ENCODE measurements at places on chromosomes 3 and 15.

- no peak for DNase-seq
Measured at GRCh38 chr3:69747511-69748258, 8.4 kb downstream of the MITF start.

DNA sequence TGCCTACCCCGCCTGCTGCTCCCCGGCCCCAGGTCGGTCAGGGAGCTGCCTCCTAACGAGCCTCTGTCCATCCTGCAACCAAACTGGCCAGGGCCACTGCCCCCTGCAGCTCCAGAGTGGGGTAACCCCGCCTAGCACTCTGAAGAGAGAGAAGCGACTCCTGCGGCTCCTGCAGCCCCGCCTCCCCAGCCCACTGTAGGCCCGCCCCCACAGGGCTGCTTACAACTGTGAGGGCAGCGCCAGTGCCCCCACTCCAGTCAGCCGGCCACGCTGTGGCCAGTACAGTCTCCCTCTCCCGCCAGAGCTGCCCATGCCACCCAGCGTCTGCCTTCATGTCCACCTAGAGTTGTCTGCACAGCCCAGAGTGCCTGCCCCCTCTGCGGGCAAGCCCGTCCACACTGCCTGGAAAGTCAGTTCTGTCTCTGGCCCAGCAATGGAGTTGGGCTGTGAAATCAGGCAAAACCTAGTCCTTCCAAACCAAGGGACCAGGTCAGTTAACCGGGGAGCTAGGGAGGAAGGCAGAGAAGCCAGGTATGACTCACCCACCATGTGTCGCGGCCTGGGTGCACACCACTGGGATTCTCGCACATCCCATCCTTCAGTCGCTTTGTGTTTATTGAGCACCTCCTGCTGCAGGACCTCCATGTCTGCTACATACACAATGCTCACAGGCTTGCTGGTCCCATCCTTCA is 2.4 kb downstream of the UCN2 start:
- DNase-seq = peak; percentile 64

DNA sequence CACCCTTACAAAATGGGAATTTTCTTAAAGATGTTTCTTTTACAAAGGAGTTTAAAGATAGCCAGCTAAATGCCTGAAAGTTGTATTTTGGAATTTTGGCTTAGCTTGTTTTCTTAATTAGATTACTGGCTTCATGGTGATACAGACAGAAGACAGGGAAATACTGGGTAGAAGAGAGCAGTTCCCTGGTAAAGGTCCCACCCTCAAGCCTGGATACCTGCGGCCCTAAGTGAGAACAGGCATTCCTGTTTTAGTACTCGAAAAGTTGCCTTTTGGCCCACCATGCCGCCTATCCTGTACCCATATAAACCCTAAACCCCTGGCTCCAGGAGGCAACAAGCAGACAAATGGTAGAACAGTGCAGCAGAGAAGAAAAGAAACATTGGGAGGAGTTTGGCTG is 29.4 kb downstream of the SETMAR start:
- DNase-seq = no peak

DNA sequence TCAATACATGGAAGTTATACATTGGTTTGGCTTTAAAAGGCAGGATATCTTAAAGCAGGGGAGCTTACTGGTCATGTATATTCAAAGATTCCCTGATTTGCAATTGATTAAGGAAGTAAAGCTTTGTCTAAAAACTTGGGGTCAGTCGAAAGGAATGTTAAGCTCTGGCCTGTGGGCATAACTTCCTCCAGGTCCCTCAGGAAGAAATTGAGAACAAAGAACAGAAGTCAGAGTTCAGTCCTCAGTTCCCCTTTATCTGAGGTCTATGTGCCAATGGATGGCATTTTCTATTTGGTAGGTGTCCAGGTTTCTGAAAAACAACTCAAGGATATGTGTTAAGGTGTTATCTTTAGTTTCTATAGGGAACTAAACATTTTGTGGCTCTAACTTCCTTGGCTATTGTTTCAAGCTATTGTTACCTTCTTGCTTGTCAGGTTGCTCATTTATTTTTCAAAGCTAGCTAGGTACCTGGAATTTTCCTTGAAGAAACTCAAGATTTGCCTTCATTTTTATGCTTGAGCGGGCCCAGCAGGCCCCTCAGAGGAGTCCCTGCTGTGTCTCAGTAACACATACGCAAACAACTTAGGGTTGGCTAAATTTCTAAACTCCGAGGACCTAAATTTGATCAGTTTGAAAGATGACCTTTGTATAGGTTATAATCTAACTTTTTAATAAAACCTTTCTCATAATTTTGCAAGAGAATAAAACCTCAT is 135.0 kb upstream of the UBE2E2 start:
- DNase-seq = no peak

GRCh38 chr15:94193906-94194305 is 37.5 kb upstream of the MCTP2 start:
- DNase-seq = no peak

GRCh38 chr3:74273555-74274402 is 340.7 kb downstream of the CNTN3 start:
- DNase-seq = no peak

DNA sequence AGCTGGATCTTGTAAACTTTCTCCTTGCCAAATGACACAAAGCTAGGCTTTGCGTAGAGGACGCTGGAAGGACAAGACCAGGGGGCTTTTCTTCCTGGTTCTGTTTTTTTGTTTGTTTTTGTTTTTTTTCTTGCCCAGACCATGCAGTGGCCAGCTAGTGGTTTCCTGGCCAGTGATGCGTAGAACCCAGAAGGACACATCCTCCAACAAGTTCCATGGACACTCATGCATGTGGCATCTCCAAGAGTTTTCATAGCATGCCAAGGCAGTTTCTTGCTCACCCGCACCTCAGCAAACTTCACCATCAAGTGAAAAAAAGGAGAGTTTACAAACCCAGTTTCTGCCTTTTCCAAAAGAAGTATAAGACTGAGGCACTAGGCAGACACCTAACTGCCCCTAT is 46.1 kb upstream of the TMCO5A start:
- DNase-seq = no peak

DNA sequence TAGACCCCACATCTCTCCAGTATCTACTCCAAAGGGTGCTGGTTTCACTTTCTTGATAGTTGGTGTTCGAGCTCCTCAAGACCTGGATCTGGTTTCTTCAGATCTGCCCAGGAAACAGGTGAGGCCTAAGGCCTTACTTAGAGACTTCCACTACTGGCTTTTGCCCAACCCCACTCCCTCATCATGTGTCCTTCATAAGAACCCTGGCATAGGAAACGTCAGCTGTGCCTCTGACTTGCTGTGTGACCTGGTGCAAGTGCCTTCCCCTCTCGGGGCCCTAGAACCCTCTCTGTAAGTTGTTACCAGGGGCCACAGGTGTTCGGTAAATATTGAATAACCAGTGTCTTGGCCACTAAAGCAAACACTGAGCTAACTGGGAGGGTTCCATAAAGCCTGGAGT is 3.9 kb downstream of the OXTR start:
- DNase-seq = no peak

- DNase-seq = no peak
Measured at GRCh38 chr3:58688574-58688973, 22.0 kb upstream of the FAM3D start.

GRCh38 chr3:36876181-36876936 is 68.5 kb downstream of the TRANK1 start:
- no peak for DNase-seq

- no peak for DNase-seq
Measured at GRCh38 chr3:13014755-13015285, 58.4 kb downstream of the IQSEC1 start.

GRCh38 chr3:190514413-190515153 is 698 bp downstream of the IL1RAP start:
- peak; percentile 31 for DNase-seq

DNA sequence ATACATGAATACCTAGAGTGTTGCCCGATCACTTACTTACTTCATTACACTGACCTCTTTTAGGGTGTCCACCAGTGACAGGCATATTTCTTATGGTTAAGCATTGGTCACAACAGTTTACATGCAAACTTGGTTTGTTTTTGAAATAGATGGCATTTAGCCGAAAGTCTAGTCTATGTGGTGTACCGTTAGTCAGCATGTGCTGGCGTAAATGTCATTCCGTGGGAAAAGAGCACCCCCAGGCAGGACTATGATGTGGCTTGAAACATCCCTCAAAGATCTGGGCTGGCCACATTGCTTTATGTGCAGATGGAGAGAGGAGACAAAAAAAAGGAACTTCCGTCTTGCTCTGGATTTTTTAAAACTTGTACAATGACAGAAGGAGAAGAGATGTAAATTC is 357.0 kb upstream of the ICE2 start:
- no peak for DNase-seq

- DNase-seq = no peak
Measured at GRCh38 chr3:12345584-12346494, 57.0 kb downstream of the PPARG start.

DNA sequence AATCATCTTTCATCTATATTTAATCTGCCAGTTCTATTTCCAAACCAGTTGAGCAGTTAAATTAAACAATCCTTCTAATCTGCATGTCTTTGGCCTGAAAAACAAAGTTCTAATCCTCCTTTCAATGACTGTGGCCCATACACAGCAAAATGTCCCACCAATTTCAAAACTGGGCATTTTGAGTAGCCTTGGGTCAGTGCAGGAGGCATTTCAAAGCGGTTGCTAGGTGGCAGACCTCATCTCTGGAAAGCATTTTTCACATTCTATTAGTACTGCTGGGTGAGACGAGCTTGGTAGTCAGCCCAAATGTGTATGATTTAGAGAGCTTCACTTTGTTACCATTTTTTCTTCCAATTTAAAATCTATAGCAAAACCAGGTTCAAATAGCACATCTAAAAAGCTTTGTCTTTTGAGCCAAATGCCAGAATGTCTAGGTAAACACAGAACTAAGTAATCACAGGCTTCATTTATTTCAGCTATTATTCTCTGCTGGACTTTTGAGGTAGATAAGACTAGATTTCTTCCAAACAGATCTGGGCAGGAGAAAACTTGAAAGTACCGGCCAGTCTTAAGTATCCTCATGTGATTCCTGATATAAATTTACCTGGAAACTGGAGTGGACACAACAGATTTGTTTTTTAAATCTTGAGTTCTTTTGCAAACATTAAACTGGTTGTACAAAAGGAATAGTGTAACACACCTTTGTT is 8.9 kb upstream of the ARHGEF26 start:
- no peak for DNase-seq

DNA sequence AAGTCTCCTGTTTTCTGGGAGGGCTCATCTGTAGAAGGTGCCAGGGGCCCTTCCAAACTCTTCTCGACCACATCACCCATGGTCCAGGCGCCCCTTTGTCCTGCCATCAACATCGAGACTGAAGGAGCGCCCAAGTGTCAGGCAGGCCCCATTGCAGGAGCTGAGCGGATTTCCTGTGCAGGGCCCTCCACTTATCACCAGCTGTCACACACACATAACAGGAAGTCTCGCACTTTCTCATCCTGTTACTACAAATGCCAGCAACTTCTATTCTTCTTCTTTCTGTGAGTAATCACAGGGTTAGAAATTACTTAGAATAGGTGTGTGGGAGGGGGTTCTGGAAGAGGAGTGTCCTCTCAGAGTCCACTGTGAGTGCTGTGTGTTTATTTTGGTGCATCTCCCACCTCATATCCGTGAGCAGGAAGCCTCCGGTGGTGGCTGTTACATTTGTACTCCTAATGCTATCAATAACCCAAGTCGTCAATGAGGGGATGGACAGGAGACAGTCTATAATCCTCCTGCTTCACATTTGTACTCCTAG is at the start of gene KLHL6:
Gene KLHL6, minus strand, starts transcription at position 166 of the 541 bp plus-strand sequence. Its CDS starts 53 bp downstream, at position 113.
- DNase-seq = peak; percentile 67

- DNase-seq = no peak
Measured at GRCh38 chr3:105812194-105812586, 56.6 kb downstream of the CBLB start.

- DNase-seq = no peak
Measured at GRCh38 chr15:68994981-68995761, 19.3 kb upstream of the NOX5 start.

DNA sequence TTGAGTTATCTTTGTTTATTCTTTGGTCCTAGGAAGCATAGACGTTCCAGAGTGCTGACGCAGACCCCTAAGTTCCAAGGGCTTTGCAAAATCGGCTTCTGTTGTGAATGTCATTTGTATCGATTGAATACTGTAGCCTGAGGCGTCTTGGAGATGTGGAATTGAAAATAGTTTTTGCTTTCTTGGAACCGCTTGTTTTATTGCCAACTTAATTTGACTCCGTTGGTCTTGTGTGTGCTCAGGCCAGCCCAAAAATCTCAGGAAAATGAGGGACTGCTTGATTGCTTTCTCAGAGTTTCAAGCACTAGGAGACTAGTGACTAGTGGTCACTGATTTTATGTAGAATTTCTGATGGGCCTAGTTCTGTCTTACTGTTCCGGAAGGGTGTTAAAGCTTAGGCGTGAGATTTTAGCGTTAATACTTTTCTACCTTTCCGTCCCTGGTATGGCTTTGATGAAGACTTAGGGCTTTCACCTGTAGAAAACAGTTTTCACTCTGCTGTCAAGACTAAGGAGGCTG is 263 bp upstream of the UTS2B start:
- no peak for DNase-seq

- no peak for DNase-seq
Measured at GRCh38 chr15:86322629-86323028, 243.0 kb downstream of the AGBL1 start.

GRCh38 chr3:130748467-130748861 is 1.8 kb upstream of the PIK3R4 start:
- no peak for DNase-seq

- no peak for DNase-seq
Measured at GRCh38 chr3:181464033-181464694, 247.6 kb upstream of the SOX2 start.

GRCh38 chr3:111072031-111072921 is 660 bp downstream of the NECTIN3 start:
- DNase-seq = peak; percentile 43

GRCh38 chr3:182005701-182006100 is 294.0 kb downstream of the SOX2 start:
- DNase-seq = peak; percentile 6

DNA sequence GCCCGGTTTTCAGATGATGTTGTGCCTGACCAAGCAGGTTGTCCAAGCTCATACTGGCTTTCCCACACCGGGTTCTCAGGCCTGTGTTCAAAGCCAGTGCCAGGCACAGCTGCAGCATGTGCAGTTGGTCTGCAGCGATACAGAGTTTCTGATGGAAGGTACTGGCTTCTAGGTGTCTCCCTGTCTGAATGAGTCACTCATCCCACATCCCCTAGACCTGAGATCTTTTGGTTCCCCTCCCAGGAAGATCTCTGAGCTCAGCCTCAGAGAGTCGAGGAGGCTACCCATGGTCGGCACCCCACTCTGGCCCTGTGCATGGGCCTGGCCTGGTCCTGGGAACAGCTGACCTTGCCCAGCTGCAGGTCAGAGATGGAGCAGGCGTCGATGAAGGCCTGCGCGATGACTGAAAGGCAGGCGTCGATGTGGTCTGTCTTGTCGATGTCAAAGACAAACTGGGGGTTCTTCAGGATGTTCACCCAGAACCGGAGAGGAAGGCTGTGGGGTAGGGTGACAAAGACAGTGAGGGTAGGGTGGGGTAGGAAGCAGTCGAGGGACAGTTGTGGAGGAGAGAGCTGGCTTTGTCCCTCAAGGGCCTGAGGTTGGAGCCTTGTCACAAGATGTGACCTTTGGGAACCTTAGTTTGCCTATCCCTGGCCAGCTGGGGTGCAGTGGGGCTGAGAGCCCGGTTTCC is 15.3 kb downstream of the H1-8 start:
- DNase-seq = no peak
